ENCODE measurements at places on chromosomes 5 and 9.

DNA sequence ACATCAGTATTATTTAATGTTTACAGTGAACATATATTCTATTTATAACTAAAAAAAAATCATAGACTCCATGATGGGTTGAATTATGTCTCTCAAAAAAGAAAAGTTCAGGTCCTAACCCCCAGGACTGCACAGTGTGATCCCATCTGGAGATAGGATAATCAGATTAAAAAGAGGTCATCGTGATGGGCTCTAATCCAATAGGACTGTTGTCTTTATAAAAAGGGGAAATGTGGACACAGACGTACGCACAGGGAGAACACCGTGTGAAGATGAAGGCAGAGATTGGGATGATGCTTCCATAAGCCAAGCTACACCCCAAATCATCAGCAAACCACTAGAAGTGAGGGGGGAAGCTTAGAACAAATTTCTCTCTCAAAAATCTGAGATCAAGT lies 221.4 kb downstream of the SNX18 start:
- DNase-seq: no peak

GRCh38 chr5:68041293-68041692 lies 174.3 kb upstream of the PIK3R1 start:
- DNase-seq: no peak

GRCh38 chr5:68054638-68055037 lies 160.9 kb upstream of the PIK3R1 start:
- DNase-seq: no peak

GRCh38 chr5:150587856-150588595 lies 52.4 kb upstream of the SYNPO start:
- no peak for DNase-seq

DNA sequence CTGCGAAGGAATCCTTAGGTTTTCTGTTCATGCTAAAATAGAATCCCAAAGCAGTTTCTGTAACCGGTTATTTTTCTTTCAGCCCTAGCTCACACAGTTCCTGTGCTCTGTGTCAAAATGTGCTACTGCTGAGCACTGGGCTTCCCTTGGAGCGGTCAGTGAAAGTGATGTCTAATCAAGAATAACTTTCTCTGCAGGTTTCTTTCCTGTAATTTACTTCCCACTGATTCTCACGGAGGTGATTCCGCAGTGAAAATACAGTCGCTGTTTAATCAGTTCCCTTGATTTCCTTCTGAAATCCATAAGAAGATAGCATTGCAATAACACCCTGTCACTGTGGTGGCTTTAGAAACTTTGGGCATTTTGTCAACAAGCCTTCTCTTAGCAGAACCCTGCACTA lies 112.0 kb upstream of the ISL1 start:
- no peak for DNase-seq

- DNase-seq: peak; percentile 58
These were observed 832 bp downstream of the LMBRD2 start for GRCh38 chr5:36150676-36151433.
